ENCODE measurements at places on chromosomes 11 and 22.

- DNase-seq = no peak
These were observed 1.3 kb downstream of the MPPED1 start for GRCh38 chr22:43412808-43413795.

- no peak for DNase-seq
These were observed 409.5 kb downstream of the MIAT start for GRCh38 chr22:27066856-27067255.

- DNase-seq = peak; percentile 71
These were observed 11.8 kb downstream of the TBC1D10A start for GRCh38 chr22:30314915-30315314.

DNA sequence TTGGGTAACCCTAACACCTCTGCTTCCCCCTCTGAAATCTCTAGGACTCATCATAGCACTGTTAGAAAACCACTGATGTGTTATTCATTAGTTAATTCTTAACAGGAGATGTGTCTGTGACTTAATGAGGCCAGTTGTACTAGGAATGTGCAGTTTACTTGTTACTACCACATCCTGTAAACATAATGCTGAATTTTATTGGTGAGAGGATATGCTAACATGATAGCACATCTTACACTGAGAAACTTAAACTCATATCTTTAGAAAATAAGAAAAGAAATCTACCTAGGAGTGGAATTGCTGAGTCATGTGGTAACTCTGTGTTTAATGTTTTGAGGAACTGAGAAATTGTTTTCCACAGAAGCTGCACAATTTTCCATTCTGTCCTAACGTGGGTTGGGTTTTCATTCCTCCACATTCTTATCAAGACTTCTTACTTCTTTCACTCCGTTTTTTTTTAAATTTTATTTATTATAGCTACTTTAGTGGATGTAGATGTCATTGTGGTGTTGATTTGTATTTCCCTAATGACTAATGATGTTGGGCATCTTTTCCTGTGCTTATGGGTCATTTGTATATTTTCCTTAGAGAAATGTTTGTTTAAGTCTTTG, 33.7 kb downstream of the RNF121 start:
- peak; percentile 77 for DNase-seq
